Mammary epithelial cell (primary cell): ENCODE measurements at places on chromosomes 1 and 21. TPM values are rescaled to one million over a fixed set of nuclear protein-coding genes. Genes with fewer than 3 reads are reported as not detected.
A peak's percentile ranks its signal among the peaks of the same experiment; 100 is the strongest.

The AMY1A gene
- not detected in 2 replicates for total RNA-seq

The SCYL3 gene
- 9.5 TPM for total RNA-seq

The TDRD10 gene
- total RNA-seq = under 0.01 TPM

The LAX1 gene
- total RNA-seq = not detected in 2 replicates

The ETV3 gene
- 22.0 and 34.1 TPM in 2 replicates for total RNA-seq

The MPC2 gene
- 54.9 and 61.9 TPM in 2 replicates for total RNA-seq

The NBPF10 gene
- 1.2 TPM for total RNA-seq

The TRIM46 gene
- 5.0 TPM for total RNA-seq

The BGLAP gene
- total RNA-seq = not detected

The ADGRL2 gene
- 28.6 and 43.7 TPM in 2 replicates for total RNA-seq

The OR2L8 gene
- total RNA-seq = 0.43 TPM in 1 of 2 replicates, not detected in the other

DNA sequence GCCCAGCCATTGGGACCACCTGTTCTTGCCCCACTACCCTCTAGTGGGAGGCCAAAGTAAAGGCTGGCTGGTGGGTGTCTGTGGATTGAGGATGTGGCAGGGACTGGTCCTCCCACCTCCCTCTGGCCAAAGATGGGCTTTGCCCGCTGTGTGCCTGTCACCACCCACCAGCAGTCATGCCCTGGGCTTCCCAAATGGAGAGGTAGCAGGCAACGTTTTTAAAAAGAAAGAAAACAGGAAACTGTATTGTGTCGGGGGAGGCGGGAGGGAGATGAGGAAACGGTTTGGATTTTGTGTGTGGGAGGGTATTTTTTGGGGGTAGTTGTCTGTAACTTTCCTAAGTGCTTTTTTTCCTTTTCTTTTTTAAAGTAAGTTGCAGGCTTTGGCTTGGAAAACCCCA, 30.1 kb downstream of the SZRD1 start:
- no peak for DNase-seq

GRCh38 chr1:94989398-94989797, 62.5 kb upstream of the CNN3 start:
- no peak for DNase-seq

- peak; percentile 52 for DNase-seq
These were observed 2.5 kb upstream of the ATF6 start for GRCh38 chr1:161763522-161764098.

DNA sequence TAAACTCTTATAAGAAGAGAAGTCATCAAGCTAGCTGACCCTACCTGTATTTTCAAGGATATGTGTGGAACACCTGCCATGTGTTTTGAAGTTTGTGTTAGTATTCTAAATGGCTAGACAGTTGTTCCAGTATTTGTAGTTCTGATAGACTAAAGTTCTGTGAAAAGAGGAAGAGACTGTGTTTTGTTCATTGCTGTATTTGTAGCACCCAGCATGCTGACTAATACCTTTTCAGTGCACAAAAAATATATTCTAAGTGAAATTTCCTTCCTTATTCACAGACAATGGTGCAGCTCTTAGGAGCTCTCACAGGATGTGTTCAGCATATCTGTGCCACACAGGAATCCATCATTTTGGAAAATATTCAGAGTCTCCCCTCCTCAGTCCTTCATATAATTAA, 8.2 kb upstream of the METTL18 start:
- DNase-seq = no peak

DNA sequence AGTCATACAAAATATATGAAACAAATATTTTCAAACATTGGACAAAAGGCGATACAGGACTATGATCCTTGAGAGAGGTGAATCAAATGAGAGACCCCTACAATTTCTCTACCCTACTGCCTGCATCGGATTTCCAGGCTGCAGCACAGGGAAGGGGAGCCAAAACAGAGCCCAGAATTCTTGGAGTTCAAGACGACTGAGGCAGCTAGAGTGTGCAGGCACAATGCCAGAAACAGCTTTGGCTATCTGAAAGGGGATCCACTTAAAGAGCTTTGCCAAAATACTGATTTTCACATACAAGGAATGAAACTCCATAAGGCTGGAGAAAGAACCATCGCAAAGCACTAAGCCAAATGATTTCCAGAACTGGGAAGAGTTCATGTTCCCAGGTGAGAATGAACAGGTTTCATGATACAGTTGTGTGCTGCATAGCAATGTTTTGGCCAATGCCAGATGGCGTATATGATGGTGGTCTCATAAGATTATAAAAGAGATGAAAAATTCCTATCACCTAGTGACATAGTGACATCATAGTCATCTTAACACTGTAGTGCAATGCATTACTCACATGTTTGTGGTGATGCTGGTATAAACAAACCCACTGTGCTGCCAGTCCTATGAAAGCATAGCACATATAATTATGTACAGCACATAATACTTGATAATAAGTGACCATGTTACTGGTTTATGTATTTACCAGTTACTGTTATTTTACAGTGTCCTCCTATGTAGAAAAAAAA, 77.5 kb downstream of the KCND3 start:
- DNase-seq = no peak

DNA sequence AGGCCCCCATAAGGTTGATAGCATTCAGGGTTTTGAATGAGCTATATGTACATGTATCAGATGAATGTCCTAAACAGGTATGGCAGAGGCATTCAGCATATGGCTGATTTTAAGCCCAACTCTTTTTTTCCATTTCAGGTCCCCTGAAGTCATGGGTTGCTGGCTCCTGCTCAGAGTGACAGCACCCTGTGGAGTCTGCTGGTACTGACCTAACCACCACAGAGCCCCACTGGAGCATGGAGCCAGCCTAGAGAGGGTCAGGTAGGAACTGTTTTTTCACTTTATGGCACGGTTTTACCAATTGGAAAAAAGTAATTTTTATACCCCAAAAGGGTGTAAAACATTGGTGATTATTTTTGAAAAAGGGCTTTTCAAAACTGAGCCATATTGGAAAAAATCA, 82.5 kb upstream of the MPC2 start:
- no peak for DNase-seq

DNA sequence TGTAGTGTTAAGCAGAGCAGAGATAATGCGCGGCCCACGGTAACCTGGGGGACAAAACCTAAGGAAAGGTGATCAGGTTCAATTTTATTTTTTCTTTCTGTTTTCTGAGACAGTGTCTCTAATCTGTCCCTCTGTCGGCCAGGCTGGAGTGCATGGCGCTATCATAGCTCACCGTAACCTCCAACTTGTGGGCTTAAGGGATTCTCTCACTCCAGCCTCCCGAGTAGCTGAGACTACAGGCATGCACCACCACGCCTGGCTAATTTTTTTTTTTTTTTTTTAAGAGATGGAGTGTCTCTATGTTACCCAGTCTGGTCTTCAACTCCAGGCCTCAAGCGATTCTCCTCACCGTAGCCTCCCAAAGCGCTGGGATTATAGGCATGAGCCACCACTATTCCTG, 724 bp upstream of the ANKRD35 start:
- DNase-seq = no peak

DNA sequence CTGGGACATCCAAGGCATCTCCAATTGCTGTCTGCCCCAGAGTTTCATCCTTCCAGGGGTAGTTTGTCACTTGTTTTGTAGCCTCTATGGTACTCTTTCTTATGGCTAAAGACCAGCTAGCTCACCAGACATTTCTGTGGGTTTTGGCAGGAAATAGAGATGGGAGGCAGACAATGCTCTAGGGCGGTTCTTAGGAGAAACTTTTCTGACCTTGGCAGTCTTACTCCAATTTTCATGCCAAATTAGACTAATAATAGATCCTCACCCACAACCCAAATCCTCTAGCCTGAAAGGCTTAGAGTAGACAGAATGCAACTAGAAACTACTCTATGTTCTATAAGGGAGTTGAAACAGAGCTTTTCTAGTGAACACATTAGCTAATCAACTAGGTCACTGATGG, 69.8 kb downstream of the LRIG2 start:
- DNase-seq = no peak

- no peak for DNase-seq
These were observed 77.6 kb downstream of the DDR2 start for GRCh38 chr1:162709870-162710269.

DNA sequence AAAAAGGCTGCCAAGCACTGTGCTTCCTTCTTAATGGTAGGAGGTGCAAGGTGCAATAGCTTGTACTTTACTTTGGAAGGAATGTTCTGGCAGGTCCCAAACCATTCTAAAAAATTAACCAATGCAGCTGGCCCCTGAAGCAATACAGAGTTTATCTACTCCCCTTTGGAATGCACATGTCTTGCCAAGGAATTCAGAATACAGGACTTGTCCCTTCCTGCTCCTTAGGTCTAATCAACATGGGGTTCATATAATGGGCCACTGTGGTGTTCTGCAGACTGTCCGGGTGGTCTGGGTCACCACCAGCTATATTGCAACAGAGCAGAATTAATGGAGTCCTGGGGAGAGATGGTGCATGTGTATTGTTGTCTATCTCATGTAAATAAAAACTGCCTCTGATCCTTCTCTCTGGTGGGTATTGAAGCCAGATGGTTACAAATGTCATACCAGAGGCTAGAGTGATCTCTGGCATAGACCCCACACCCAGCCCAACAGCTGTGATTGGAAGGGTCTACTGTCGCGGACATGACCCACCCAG, 112.8 kb downstream of the RIPK4 start:
- DNase-seq = peak; percentile 60

GRCh38 chr1:1207571-1207892, 1.1 kb upstream of the TNFRSF18 start:
- DNase-seq = no peak

DNA sequence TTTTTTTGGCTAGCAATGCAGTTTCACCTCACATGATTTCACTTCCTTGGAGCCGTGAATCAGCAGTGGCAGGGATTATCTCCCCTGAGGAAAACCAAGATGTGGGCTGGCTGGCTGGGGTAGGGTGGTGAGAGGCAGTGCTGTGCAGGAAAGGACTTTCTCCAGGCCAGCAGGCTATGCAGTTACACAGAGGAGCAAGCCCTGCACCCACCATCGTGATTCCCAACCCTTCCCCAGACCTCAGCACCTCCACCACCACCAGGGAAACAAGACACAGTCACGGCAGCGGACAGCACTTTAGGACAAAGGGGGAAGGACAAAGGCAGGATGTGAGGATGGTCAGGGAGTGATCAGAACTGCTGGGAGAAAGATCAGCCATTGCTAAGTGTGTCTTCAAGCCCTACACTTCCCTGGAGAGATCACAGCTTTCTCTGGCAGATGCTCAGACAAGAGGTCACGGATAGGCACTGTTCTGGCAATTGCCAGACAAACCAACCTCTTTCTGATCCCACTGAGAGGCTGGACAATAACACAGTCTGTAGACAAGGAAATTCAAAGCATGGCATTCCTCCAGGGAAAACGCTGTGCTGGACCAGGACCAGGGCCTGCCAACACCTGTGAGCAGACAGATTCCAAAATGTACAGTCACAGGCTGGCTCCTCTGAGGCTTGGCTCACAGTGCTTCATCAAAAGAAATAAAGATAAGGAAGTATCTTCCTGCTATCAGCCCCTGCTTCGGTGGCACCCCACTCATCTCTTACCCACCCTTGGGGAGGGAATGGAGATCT, 509.4 kb downstream of the SMYD3 start:
- peak; percentile 67 for DNase-seq

DNA sequence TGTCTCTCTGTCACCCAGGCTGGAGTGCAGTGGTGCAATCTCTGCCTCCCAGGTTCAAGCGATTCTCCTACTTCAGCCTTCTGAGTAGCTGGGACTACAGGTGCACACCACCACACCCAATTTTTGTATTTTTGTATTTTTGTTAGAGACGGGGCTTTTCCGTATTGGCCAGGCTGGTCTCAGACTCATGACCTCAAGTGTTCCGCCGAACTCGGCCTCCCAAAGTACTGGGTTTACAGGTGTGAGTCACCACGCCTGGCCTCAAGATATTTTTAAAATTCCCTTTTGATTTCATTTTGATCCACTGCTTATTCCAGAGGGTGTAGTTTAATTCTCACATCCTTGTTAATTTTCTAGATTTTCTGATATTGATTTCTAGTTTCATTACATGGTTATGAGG, 3.8 kb downstream of the IFI44L start:
- no peak for DNase-seq

DNA sequence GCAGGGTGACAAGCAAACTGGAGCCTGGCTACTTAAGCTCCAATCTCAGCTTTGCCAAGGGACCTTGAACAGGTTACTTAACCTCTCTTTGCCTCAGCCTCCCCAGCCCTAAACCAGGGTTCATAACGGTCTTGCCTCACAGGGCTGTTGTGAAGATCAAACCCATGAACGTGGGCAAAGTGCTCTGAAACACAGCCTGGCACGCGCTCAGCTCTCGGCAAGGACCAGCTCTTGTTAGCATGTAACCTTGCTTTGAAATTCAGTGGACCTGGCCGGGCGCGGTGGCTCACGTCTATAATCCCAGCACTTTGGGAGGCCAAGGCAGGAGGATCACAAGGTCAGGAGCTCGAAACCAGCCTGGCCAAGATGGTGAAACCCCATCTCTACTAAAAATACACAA, 24.8 kb downstream of the RAP1GAP start:
- DNase-seq = no peak

- DNase-seq = no peak
These were observed 26.4 kb downstream of the KIF26B start for GRCh38 chr1:245181158-245181517.

GRCh38 chr1:5690898-5691297, 301.3 kb downstream of the NPHP4 start:
- no peak for DNase-seq

GRCh38 chr1:112605633-112606327, 13.2 kb downstream of the ST7L start:
- peak; percentile 88 for DNase-seq

- DNase-seq = no peak
These were observed 1.9 kb downstream of the PLEKHA6 start for GRCh38 chr1:204357551-204358490.

GRCh38 chr1:112312315-112312714, 83.7 kb upstream of the CTTNBP2NL start:
- DNase-seq = no peak

DNA sequence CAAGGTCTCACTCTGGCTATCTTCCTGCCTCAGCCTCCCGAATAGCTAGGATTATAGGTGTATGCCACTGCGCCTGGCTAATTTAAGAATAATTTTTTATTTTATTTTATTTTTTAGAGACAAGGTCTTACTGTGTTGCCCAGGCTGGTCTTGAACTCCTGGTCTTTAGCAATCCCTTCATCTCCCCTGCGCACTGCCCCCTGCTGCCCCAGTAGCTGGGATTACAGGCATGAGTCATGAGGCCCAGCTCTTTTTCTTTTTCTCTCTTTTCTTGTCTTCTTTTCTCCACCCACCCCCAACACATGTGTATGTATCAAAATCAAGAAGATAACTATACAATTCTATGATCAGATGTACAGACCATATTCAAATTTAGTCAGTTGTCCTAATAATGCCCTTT, 87.2 kb downstream of the PEX14 start:
- peak; percentile 5 for DNase-seq

- DNase-seq = no peak
These were observed 170.9 kb upstream of the USP25 start for GRCh38 chr21:15558884-15559283.

GRCh38 chr1:94739521-94740061, 80.6 kb upstream of the SLC44A3 start:
- peak; percentile 95 for DNase-seq

DNA sequence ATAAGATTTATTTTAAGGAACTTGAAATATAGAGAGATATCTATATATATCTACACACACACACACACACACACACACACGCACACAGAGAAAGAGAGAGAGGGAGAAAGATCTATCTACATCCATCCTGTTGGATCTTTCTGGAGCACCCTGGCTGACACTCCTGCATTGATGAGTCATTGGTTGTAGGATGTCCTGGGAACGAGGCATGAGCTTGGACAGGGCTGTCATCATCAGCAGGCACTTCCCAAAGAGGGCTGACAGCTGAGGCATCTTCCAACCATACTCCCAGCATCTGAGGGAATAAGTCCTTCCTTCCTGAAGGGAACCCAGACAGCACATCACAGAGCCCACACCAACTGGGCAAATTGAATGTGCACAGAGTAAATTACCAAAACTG, 99.1 kb upstream of the ERG start:
- DNase-seq = no peak

GRCh38 chr1:214454569-214455396, 96.6 kb downstream of the PTPN14 start:
- peak; percentile 75 for DNase-seq
